ENCODE measurements at places on chromosomes 4 and X.

GRCh38 chrX:13464599-13465275, 104.7 kb upstream of the EGFL6 start:
- no peak for DNase-seq

GRCh38 chrX:100368167-100368566, 41.9 kb downstream of the PCDH19 start:
- DNase-seq, result peak; percentile 35

- no peak for DNase-seq
Observed at GRCh38 chr4:106582103-106582502, 213.5 kb upstream of the GIMD1 start.

DNA sequence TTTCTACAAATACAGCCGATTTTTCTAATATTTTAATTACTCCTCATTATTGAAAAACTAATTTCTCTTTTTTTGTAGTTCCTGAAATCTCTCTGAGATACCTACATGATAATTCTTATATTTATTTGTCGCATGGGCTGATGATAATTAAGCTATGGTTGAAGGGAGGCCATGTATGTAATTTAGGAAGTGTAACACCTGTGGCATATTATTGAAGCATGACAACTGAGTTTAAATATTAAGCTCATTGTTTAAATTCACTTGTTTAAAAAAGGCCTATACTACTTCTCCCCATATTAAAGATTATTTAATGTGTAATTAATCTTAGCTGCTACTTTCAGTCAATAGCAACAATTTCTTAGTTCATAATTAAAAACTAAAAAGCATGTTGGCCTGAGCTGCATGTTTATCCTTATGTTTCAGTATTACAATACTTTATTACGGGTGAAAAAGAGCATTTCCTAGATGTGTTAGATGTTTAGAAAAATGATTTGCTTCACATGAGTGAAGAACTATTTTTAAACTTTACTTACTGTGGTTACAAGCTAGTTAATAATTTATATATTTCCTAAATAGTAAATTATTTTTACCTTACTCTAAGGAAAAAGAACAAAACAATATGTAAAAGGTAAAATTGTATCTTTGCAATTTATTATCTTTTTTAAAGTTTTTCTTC, 122.4 kb downstream of the RAP1GDS1 start:
- DNase-seq, result no peak

DNA sequence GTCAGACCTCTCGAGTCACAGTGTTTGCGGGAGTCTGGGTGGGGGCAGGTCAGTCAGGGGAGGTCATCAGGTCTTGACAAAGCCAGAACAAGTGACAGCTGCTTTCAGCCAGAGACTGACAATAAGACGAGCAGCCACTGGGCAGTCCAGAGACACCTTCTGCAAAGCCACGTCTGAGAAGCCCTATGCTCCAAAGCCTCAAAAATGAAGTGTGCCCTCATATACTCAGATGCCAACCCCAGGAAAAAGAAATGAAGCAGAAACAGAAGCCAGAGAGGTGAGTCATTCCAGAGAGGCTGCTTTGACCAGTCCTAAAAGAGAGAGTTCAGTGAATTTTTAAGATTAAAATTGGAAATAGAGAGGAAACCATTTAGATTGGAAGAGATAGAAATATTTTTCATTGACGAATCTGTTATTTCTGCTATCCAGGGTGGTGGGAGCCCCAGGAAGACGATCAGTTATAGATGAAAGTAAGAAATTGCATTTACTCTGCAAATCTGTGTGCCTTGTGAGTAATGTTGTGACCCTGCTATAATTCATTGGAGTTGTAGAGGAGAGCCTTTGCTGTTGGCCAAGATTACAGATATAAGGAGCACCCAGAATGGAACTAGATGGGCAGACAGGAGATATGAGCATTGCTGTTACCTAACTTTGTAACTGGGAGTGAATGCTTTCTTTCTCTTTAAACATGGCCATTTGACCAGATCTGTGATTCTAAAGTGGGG, 77.9 kb downstream of the LRRC66 start:
- DNase-seq, result no peak

DNA sequence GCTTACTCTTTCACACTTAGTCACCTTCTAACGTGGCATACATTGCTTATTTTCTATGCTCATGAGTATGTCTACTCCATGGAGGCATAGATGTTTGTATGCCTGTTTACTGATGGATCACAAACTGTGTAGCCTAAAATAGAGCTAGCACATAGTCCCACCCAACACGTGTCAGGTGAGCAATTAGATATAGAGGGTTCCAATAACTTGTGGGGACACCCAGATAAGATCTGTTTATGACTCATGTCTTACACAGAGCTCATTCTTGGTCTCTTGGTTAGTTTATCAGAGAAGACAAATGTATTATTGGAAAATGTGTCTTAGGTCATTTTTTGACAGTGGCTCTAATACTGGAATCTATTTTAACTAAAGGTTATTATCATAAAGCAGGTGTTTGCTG, 6.8 kb downstream of the ZFP42 start:
- DNase-seq, result no peak

DNA sequence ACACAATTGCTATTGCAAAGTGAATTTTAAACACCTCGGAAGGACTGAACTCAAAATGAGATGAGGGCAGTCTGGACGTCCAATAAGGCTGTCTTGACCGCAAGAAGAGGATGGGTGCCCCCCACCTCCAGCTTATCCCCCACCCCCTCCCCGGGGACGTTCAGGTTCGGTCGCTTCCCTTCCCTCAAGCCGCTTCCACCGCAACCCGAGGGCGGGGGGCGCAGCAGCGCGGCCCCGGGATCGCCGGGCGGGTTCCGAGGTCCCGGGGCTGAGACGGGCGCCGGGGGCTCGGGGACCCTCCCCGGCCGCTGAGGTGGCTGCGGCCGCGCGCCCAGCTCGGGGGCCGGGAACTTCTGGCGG, 480 bp downstream of the USP46 start:
- DNase-seq, result no peak

DNA sequence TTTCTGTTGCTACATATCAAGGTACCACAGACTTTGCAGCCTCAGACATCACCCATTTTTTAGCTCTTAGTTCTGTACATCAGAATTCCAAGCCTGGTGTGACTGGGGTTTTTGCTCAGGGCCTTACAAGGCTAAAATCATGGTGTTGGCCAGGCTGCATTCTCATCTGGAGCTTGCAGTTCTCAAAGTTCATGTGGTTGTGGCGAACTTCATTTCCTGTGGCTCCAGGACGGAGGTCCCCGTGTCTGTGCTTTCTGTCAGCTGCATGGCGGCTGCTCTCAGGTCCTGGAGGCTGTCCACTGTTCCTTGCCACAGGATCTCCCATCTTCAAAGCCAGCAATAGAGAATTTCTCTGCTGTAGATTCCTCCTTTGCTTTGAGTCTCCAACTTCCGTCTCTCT, 157.4 kb downstream of the STIM2 start:
- DNase-seq, result no peak

GRCh38 chr4:168480931-168481611, 779 bp upstream of the DDX60L start:
- no peak for DNase-seq

DNA sequence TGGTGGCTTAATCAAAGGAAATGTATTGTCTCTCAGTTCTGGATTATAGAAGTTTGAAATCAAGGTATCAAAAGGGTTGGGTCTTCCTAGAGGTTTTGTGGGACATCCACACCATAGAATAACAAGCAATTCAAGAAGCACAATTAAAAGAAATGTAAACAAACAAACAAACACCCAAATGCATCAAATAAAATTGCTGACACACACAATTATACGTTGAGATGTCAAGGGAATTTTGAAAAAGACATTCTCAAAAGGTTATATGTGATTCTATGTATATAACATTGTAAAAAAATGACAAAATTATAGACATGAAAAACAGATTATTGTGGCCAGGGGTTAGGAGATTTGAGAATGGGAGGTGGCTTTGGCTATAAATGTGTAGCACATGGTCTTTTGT, 250.7 kb upstream of the AGA start:
- no peak for DNase-seq

DNA sequence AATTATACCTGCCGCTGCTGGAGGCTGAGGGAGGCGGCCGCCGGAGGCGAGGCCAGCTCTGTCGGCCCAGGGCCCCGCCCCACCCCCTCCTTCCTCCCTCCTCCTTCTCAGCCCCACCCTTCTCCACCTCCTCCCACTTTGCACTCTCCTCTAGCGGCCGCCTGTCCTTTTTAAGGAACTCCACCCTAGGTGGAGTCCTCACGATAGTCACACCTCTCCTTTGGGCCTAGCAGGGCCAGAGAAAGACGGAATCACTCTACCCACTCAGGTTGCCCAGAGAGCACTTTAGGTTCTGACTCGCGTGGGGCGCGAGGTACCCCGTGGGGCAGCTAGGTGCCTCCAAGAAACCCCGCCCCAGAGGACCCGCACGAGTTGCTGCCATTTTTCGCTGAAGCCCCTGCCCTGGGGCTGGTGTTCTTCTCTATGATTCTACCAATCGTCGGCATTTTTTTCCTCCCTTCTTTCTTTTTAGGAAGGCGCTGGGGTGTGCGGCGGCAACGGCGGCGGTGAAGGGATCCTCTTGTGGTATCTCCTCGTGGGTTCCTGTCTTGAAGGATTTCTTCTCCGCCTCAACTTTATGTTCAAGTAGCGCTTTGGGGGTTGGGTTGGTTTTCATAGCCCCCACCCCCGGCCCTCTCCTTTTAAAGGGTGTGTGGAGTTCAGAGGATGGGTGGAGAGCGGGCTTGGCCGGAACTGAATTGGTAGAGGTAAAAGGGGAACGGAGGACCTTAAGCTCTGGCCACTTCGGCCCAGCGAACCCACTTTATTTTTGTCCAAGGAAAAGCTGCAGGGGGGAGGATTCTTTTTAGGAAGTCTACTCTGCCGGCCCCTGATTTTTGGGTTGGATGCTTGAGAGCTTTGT, at the start of gene KLF8:
KLF8 (plus strand) TSS at position 136 of the 862 bp plus-strand sequence. CDS start 979 bp downstream, outside the sequence.
- DNase-seq, result no peak

GRCh38 chrX:50081282-50081889, 119.4 kb downstream of the AKAP4 start:
- peak; percentile 56 for DNase-seq

DNA sequence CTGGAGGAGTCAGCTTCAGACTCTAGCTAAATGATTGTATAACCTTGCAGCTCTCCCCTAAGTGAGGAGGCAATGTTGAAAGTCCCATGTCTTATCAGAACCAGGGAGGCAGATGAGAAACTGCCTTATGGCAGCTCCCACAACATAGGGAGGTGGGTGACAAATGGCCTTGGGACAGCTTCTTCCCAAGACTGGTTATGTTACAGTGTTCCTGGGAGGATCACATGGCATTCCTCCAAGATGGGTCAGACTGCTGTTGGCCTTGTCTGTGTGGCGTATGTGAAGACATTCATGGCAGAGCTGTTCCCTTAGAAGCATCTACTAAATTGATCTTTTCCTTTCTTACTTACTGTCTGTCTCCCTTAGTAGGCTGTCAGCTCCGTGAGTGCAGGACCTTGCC, 42.0 kb downstream of the HPRT1 start:
- no peak for DNase-seq

DNA sequence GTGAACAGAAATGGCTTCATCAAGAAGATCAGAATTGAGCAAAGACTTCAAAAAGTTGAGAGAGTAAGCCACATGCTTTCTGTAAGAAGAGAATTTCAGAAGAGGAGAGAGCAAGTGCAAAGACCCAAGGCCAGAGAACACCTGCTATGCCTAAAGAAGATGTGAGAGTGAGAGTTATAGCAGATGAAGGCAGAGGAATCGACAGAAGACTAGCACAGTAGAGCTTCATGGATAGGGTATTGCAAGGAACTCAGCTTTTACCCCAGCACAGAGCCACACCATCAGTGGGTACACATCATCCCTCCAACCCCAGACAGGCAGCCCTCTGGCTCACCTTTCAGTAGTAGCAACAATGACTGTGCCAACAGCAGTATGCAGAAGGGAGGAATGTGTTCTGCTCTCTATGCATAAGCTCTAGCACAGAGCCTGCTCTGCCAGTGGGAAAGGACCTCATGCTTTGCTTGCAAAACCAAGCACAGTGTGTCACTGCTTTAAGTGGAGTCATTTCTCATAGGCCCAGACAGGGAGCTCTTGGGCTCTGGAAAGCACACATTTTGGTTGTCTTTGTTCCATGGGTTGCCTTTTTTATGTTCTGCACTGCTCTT, 318.6 kb downstream of the NAF1 start:
- no peak for DNase-seq

DNA sequence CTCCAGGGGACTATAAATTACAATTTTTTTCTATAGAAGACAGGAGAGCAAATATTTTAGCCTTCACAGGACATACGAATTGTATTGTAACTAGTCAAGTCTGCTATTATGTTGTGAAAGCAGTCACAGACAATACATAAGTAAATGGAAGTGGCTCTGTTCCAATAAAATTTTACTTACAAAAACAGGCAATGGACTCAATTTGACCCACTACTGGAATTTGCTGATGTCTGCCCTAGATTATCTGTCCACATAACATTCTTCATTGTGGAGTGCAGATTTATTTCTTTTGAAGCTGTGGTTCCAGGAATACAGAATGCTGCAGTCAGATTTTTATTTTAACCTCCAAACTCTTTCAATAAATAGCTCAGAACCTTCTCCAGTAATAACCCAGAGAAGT, 330.3 kb downstream of the PPP4R3C start:
- DNase-seq, result no peak

- no peak for DNase-seq
Observed at GRCh38 chr4:106312377-106312776, 3.6 kb downstream of the TBCK start.

GRCh38 chr4:46839128-46839527, 69.9 kb downstream of the COX7B2 start:
- no peak for DNase-seq

DNA sequence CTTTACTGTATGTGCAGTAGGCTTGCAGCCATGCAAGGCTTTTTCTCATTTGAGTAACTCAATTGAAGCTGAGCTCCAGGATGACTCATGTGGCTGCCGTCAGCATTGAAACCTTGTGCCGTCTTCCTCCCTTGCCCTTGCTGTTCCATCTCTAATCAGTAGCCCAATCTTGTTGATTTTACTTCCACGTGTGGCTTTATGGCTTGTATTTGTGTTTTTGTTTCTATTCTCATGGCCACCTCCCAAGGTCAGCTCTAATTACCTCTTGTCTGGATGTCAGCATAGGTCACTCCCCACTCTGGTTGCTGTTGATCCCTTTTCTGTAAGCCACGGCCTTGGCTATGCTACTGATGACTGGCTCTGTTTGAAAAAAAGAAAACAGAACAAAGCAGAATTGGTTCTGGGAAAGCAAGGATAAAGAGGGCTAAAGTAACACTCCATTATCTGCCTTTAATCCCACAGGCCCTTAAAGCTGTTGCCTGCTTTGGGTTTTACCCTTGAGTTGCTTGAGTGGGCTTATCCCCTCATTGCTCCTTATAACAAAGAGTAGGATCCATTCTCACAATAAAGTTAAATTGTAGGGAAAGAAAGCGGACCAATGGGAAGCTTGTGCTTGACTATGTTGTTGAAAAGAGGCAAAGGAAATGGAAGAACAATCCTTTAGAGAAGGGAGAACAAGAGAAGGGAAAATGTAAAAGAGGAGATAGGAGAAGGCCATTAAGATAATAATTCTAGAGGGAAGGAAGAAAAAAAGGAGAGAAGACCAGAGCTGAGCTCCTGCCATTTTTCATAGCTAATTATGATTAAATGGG, 173.9 kb upstream of the PGRMC2 start:
- DNase-seq, result peak; percentile 29

DNA sequence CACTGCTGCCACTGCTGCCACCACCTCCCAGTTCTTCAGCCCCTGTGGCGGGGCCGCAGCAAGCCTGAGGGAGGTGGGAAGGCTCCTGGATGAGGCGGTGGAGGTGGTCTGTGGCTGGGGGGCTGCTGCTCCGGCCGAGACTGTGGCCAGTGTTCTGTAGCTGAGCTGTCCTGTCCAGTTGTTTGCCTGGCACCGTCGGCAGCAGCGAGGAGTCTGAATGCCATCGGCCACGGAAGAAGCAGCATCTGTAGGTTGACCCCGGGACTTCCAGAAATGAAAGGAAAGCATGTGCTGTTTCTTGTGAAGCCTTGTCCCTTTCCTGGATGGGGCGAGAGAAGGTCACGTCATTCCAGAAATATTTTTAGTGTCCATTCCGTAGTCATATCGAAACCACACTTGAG, 3.3 kb downstream of the C4orf54 start:
- DNase-seq, result no peak
